ENCODE measurements at places on chromosomes 1 and 21.
A peak's percentile ranks its signal among the peaks of the same experiment; 100 is the strongest.

- DNase-seq: no peak
Measured at GRCh38 chr1:243406424-243406823, 150.6 kb downstream of the SDCCAG8 start.

GRCh38 chr1:28755701-28756100 is 19.0 kb downstream of the YTHDF2 start:
- DNase-seq: peak; percentile 28

DNA sequence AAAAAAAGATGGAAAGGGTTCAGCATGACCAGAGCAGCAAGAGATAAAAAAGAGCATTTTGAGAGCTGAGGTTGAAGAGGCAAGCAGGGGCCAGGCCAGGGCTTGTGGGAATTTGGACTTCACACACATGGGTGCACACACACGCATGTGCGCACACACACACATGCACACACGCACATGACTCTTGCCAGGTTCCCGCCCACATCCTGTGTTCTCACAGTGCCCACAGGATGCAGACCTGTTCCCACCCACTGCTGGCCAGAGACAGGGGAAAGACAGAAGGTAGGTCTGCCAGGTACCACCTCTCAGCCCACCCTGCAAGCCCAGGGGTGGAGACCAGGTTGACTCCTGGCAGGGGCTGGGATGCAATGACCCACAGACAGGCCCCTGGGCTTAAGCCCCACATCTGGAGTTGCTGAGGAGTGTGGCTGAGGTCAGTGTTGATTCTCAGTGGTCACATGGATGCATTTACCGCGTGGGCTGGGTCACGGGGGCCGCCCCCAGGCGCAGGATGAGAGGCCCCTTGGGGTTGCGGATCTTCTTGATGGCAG is 4.4 kb downstream of the COL16A1 start:
- DNase-seq: no peak

- no peak for DNase-seq
Measured at GRCh38 chr1:49626472-49626871, 397.3 kb downstream of the AGBL4 start.

DNA sequence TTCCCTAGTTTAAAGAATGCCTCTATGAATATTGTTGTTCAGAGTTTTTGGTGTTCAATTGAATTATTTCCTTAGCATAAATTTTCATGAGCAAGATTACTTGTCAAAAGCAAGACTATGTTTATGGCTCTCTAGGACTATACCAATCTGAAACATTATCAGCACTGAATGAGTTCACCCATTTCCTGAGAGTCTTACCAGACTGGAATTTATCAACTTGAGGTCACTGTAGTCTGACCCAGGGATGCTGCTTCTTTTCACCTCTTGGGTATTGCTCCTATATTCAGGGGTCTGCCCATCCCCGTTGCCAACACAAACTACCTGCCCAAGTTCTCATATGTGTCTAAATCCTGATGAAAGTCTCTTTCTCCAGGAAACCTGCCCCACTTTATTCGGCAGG is 42.6 kb downstream of the OPTC start:
- no peak for DNase-seq

DNA sequence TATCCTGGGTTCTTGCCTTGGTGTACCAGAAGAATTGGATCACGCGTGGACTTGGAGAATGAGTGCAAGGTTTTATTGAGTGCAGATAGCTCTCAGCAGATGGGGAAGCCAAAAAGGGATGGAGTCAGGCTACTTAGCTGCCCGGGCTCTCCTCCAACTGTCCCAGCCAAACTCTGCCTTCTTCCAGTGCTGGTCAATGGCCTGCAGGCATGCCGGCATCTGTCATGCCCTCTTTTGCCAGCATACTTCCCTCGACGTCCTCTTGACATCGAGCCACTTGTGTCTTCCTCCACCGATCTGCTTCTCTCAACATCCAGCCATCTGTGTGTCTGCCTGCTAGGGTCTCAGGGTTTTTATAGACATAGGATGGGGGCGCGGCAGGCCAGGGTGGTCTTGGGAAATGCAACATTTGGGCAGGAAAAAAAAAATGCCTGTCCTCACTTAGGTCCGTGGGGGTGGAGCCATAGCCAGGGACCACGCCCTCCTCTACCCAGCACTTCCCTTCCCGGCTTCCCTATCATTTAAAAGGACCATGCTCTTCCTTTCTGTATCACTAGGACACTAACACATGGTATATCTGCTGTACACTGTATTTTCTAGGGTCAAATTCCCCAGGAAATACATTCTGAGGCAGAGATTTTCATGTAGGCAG is 47.0 kb upstream of the BCAR3 start:
- DNase-seq: no peak

DNA sequence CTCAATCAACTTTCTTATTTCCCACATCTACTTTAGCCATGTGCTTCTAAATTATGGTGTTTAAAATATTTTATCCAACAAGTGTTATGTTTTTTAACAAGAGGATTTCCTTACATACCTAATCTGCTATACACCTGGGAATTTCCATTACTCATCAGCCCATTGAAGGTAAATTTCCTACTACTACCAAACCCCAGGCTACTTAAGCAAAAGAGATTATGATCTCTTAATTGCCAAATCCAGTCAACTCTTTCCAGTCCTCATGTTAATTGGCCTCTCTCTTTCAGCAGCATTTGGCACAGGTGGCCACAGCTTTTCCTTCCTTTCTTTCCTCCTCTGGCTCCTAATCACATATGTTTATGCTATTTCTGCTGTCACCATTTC is 5.1 kb upstream of the C1orf162 start:
- DNase-seq: no peak

GRCh38 chr1:107405236-107405635 is 264.4 kb downstream of the NTNG1 start:
- peak; percentile 84 for DNase-seq

- DNase-seq: no peak
Measured at GRCh38 chr1:94012708-94013366, 103.6 kb upstream of the GCLM start.

All from fibroblast of skin of right quadriceps (primary cell).